ENCODE measurements at places on chromosomes 6 and 20.

GRCh38 chr6:132515386-132515785, 2.5 kb upstream of the STX7 start:
- no peak for DNase-seq

DNA sequence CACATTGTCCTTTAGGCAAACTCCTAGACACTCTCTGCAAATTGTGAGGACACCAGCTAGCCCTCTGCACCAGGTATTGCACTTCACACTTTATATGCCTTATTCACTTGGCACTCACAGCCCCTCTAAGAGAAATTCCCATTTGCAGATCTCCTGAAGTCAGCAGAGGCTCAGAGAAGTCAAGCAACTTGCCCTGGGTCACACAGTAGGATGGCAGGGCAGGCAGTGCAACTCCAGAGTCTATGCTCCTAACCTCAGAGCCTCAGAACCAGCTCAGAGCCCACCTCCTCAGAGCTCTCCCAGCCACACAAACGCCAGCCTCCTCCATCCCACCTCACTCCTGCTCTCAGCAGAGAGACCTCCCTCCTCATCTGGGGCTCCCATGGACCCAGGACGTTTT, 52.4 kb upstream of the BLCAP start:
- no peak for DNase-seq

DNA sequence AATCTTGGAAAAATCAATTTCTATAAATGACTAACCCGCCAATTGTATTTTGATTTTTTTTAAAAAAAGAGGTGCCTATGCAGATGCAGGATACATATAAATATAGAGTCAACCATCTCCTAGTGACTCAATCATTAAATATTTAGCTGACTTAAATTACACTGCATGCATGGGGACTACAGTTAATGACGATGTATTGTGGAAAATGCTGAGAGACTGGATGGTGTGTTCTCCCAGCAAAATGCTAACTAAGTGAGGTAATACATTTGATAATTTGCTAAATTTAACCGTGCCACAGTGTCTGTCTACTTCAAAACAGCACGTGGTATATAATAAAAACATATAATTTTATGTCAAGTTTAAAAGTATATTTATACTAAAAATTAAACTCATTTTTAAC, 341.6 kb downstream of the PRKN start:
- no peak for DNase-seq

DNA sequence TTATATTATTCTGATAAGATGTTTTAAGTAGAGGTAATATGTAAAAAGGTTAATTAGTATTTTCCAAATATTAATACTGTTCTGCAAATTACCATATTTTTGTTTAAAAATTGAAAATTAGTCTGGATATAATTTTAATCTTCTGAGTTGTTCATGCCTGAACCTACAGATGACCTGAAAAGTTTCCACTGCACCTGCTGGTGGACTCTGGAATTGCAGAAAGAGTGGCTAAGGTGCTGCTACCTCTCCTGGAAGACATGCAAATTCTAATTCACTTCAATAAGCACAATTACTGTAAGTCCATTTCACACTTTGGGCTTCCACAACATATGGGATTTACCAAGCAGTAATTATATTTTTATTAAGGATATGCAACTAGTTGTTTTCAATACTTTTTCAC, 77.7 kb upstream of the OLIG3 start:
- DNase-seq, result peak; percentile 58

- DNase-seq, result no peak
Measured at GRCh38 chr6:14428269-14428668, 310.7 kb downstream of the CD83 start.

- DNase-seq, result no peak
Measured at GRCh38 chr20:2738331-2739041, 45.9 kb downstream of the EBF4 start.

GRCh38 chr6:50974319-50974718, 155.6 kb downstream of the TFAP2B start:
- no peak for DNase-seq

GRCh38 chr6:63589952-63590411, 17.7 kb downstream of the LOC128125822 start:
- no peak for DNase-seq

- no peak for DNase-seq
Measured at GRCh38 chr6:142838821-142839685, 105.9 kb downstream of the HIVEP2 start.

DNA sequence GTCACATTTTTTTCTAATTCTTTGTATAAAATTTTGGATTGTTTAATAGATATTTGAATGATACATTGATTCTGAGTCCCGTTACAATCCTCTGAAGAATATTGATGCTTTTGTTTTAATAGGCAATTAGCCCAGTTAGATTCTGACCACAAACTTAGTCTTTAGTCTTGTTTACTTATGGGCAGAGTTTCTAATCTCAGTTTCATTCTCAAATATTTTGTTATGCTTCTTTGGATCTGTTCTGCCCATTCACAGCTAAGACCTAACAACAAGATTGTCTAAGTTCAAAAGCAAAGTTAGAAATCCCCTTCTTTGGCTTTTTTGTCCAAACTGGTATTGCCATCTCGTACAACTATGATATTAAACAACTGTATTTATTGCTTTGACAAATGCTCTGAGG, 58.0 kb downstream of the TBXT start:
- DNase-seq, result no peak

DNA sequence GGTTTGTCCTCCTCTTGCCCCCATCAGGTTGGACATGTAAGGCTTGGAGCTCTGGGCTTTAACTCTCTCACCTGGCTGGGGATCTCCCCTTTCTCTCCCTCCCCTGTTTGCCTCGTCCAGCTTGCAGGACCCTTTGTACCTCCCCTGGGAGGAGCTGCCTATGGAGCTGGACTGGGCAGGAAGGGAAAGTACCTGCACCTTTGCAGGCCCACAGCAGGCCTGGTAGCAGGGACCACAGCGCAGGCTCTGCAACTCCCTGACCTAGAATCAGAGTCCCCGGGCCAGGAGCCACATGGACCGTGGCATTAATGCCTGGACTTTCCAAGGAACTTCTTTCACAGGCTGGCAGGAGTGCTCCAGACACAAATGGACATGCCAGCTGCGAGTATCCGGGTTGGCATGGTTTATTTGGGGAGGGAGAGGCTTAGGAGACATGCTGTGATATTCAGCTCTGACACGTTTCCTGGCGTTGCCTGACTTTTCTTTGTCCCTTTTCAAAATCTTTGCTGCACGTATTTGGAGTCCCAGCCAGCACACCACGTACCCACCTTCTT, 268.5 kb upstream of the EXOC2 start:
- no peak for DNase-seq

DNA sequence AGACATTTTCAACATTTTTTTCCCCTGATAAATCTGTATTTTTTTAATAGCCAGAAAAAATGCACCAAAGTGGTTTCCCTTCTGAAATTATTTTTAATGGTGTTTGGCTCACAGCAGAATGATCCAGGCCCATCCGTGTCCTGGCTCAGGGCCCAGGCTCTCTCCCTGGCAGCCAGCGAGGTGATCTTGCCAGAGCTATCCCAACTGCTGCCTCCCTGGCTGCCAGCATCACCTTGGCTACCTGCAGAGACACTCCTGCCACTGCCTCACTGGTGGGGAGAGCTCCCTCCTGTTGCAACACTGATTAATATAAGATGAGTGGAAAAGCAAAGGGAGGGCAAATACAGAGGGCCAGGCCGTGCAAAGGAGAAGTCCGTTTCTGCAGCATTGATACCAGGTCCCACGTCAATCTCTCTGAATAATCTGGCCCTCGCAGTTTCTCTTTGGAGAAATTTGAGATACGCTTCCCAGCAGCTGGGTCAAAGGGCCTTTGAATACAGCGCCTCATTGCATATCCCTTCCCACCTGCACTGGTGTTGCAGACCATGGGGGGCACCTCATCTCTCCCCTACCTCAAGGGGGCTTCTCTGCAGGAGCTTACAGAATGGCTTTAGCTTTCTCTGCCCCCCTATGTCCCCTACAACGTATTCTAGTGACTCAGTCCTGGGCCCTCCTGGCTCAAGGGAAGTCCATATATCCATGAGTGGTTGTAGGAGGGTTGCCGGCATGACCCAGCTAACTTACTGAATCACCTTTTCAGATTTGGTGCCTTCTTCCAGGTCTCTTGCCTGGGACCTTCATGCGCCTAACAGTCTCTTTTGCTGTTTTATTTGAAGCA, 12.8 kb upstream of the DSTN start:
- no peak for DNase-seq

GRCh38 chr6:30322527-30323501, 3.9 kb upstream of the TRIM39 start:
- DNase-seq, result no peak

- no peak for DNase-seq
Measured at GRCh38 chr6:3813150-3813780, 35.9 kb upstream of the FAM50B start.

DNA sequence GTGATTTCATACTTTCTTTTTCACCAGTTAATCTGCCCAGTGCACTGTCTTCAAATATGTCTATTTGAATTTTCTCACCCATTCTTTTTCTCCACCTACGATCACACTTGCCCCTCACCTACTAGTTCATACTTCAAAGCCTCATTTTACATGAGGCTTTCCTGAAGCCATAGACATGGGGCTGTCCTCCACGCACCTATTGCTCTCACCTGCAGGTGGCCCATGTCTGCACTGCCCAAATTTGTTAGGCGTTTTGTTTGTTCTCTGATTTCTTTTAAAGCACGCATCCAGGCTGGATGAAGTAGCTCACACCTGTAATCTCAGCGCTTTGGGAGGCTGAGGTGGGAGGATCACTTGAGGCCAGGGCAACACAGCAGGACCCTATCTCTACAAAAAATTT, 106.8 kb upstream of the RIPOR2 start:
- DNase-seq, result no peak

- DNase-seq, result no peak
Measured at GRCh38 chr6:85372188-85372914, 77.5 kb upstream of the NT5E start.

- no peak for DNase-seq
Measured at GRCh38 chr6:110979565-110980101, 2.2 kb upstream of the RPF2 start.

DNA sequence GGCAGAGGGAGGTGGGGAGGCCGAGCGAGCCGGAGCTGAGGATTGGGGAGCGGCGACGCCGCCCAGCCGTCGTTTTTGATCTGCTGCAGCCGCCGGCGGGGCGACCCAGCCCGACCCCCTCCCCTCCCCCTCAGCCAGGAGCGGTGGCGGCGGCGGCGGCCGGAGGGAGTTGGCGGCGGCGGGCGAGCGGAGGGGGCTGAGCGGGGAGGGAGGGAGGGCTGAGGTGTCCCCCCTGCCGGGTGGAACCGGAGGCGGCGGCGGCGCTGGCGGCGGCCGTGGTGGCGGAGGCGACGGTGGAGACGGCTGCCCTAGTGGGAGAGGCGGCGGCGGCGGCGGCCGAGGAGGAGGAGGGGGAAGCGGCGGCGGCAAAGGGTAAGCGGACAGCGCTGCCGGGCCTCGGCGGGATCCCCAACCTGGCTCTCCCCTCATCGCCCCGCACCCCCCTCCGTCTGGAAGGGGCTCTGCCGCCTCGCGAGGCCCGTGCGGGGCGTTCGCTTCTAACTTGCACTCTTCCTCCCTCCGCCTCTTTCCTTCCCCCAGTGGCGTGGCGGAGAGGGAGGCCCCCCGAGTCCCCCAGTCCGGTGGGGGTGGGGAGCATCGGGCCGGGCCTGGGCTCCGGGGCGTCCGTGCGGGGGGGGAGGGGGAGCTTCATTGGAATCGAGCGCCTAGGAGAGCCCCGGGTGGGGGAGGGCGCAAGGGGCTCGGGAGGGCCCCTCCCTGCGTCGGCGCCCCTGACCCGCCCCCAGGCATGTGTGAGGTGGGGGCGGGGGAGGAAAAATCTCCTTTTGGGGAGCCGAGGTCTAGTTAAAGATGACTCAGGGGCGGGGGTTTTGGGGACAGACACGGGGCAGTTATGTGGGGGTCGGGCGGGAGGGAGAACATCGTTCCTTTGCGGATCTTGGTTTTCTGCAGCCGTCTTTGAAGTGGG, at the start of gene TAB2:
TSS of gene TAB2 (plus strand) at position 69 of the 928 bp plus-strand sequence. CDS start 52,286 bp downstream, outside the sequence.
- DNase-seq, result peak; percentile 83

- no peak for DNase-seq
Measured at GRCh38 chr6:56101141-56101553, 146.2 kb downstream of the COL21A1 start.

GRCh38 chr20:17161673-17162481, 65.0 kb upstream of the PCSK2 start:
- no peak for DNase-seq

GRCh38 chr6:24415753-24416152, 13.0 kb downstream of the MRS2 start:
- no peak for DNase-seq

GRCh38 chr6:100461278-100461916, 3.3 kb downstream of the SIM1 start:
- DNase-seq, result no peak

- no peak for DNase-seq
Measured at GRCh38 chr6:7649037-7649810, 59.2 kb downstream of the SNRNP48 start.

GRCh38 chr6:39387785-39388184, 65.3 kb upstream of the KCNK16 start:
- no peak for DNase-seq

DNA sequence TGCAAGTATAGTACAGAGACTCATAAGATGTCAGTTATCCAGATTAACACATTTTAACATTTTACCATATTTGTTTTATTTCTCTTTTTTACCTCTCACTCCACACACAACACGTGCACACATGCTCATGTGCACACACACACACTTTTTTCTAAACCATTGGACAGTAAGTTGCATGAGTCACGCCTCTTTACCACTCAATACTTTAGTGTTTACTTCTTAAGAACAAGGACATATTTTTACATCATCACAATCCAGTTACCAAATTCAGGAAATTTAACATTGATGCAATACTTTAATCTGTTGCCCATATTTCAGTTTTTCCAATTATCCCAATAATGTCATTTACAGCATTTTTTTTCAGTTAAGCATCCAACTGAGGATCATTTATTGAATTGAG, 109.0 kb downstream of the RIN2 start:
- no peak for DNase-seq

DNA sequence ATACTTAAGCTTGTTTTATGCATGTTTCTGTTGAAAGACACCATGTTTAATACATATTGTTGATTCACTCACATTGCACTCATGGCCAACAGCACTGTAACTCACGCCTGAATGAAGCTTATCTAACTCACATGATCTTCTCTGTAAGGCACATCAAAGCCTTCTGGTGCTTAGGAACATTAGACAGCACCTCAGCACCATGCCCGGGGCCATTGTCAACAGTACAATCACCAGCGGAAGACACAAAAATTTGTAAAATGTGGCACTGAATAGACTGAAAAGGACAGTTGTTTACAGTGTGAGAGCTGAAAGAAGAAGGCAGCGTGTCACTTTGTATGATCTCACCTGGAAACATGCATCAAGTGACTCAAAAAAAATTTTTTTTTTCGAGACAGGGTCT, 8.9 kb upstream of the TCF15 start:
- no peak for DNase-seq

DNA sequence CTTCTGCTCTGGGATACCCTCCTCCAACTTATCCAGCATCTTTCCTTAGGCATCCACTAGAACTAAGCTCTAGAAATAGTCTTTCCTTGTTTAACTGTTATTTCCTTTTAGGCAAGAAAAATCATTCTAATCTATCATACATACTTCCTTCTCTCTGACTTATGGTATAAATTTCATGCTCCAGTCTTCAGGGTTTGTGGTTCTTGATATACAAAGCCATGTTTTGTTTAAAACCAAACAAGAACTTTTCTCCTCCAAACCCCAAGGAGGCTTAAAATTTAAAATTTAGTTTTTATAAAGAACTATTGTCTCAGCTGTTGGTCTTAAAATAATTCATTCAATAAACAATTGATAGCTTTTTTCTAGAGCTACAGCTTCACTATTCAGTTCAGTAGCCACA, 77.2 kb downstream of the CD164 start:
- no peak for DNase-seq
